ENCODE measurements at places on chromosomes 4 and X. TPM values are rescaled to one million over a fixed set of nuclear protein-coding genes. Genes with fewer than 3 reads are reported as not detected.

RTL3 gene
- polyA plus RNA-seq, result 3.1 TPM

C4orf17 gene
- not detected for polyA plus RNA-seq

C4orf36 gene
- polyA plus RNA-seq, result 0.36 TPM

MTNR1A gene
- polyA plus RNA-seq, result not detected

DNAAF6 gene
- polyA plus RNA-seq, result not detected

GYG2 gene
- 1.8 TPM for polyA plus RNA-seq

DMD gene
- polyA plus RNA-seq, result 68.9 TPM

CCNA2 gene
- polyA plus RNA-seq, result 34.5 TPM

LDB2 gene
- polyA plus RNA-seq, result not detected

KIF4A gene
- polyA plus RNA-seq, result 9.7 TPM

Measured in muscle of arm (tissue), 14 donors.